MG63 (cell line): ENCODE measurements at places on chromosomes 2 and 18.

GRCh38 chr2:3777966-3778365 lies 74.6 kb downstream of the DCDC2C start:
- no peak for DNase-seq

DNA sequence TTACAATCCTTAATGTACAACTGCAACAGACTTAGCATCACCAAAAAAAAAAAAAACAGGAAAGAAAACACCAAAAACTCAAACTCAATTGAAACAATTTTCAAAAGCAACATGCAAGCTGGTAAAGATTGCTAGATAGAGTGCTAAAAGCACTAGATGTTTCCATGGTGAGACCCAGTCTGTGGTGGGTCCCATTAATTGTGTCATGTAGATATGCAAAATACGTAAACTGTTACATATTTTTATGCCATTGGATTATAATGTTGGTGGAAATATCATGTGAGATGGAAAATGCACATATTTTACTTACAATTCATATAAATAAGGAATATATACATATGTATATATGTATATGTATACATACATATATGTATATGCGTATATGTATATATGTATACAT lies 30.5 kb downstream of the CSRNP3 start:
- DNase-seq = no peak

DNA sequence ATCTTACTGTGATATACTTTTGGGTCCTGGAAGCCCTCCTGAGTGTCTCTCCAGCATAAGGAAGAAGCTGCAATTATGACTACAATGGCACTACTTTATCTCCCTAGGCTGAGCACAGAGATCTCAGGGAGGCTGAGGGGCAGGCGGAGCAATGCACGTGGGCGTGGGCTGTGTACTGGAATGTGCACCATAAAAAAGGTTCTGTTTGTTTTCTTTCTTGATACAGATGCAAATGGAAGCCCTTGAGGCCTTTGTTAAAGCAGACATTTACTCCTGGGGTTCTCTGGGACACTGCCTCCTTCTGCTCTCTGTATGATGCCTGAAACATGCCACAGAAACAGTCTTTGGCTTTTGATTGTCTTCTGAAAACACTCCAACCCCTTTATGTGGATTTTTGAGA lies 79.1 kb upstream of the DLX2 start:
- no peak for DNase-seq

- no peak for DNase-seq
These were observed 6.8 kb downstream of the ACTR1B start for GRCh38 chr2:97656905-97657587.

DNA sequence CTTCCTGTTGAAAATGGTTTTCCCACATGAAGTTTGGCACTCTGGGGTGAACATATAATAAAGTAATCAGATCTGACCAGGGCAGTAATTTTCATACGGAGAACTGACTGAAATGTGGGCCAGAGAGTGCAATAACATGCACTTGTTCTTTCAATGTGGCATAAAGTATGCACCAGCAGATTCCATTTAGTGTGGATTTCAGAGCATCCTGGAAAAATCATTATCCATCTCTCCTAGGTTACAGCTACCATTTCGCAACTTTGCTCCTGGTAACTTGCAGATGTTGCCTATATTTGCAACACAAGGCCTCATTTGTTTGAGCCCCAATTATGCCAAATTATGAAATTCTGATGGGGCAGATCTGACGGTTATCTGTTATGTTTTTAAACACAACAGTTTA lies 55.4 kb downstream of the COLEC12 start:
- DNase-seq = no peak

DNA sequence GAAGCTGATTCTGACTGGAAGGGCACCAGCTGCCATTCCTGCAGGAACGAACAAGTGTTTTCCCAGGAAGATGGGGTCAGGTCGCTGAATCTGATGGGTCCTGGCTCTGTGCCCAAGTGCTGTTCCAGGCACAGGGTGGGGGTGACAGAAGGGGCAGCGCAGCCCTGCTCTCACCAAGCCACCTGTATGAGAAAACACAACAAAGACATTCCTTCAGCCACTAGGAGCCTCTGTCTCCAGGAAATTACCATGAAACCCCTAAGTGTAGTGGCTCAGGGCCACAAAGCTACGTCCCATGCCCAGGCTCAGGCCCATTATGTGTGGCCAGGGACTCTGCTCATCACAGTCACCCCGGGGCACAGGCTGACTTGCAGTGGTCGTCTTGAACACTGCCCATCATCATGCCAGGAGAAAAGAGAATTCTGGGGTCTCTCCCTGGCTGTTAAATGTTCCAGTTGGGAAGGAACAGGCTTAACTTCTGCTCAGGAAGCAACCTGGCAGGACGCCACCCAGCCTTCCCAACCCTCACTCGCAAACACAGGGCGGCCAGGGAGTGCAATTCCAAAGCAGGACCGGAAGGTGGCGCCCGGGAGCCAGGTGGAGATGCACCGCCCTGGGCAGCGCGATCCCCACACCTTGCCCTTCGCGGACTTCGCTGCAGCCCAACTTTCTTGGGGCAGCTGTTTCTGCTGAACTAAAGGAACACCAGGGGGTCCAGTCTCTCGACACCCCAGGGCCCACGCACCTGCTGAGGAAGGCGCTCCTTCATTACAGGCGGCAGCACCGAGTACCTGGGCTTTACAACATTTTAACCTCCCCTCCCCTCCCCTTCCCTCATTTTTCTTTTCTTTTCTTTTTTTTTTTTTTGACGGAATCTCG lies 11.0 kb upstream of the SFTPB start:
- DNase-seq = peak; percentile 85

DNA sequence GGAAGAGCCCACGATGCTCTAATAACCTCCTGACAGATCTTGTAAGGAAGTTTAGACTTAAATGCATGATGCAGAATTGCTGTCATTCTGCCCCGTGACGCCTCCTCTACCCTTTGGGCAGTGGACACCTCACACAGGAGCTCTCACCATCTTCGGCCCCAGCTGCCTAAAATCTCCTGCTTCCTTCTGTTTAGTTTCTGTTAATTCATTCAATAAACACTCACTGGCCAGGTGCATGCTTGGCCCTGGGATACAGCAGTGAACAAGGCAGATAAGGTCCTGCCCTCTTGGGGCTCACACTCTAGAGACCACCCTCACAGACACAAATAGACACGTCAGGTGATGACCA lies 81.1 kb downstream of the SEPTIN10 start:
- no peak for DNase-seq

GRCh38 chr2:158741625-158742024 lies 53.5 kb upstream of the DAPL1 start:
- no peak for DNase-seq

DNA sequence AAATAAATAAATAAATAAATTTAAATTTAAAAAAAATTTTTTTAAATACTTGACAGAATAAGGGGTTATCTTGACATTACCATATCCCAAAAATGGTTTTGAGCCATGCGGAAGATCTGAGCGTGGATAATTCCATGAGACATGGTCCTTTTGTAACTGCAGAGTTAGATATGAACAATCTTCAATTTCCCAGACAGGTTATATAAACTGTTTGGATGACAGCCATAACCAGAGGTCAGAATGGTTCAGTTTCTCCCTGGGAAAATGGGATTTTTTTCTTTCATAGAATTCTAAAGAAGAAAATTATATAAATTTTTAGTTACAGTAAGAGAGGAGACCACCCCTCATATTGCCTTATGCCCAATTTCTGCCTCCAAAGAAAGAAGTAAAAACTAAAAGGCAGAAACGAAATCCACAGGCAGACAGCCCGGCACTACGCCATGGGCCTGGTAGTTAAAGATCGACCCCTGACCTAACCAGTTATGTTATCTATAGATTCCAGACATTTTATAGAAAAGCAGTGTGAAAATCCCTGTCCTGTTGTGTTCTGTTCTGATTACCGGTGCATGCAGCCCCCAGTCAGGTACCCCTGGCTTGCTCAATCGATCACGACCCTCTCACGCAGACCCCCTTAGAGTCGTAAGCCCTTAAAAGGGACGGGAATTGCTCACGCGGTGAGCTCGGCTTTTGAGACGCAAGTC lies 3.0 kb downstream of the GALM start:
- no peak for DNase-seq

GRCh38 chr18:58567453-58568196 lies 61.3 kb downstream of the ALPK2 start:
- DNase-seq = peak; percentile 74

GRCh38 chr18:45854036-45854586 lies 28.6 kb downstream of the SIGLEC15 start:
- no peak for DNase-seq

DNA sequence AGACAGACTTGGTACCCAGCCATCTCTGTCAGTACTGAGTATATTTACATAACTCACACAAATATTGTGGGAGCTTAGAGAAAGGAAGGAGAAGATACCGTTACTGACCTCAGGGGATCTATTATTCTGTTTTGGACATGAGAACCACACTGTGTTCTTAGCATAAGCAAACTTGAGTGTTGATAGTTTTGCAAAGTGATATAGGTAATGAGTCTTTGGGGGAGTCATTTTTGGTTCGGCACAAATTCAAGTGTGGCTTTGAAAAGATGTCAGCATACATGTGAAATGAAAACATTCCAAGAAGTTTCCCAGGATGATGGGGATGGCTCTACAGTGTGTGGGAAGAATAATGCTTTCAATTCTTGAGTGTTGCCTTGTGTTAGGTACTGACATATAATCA lies 24.1 kb downstream of the SMARCAL1 start:
- no peak for DNase-seq

DNA sequence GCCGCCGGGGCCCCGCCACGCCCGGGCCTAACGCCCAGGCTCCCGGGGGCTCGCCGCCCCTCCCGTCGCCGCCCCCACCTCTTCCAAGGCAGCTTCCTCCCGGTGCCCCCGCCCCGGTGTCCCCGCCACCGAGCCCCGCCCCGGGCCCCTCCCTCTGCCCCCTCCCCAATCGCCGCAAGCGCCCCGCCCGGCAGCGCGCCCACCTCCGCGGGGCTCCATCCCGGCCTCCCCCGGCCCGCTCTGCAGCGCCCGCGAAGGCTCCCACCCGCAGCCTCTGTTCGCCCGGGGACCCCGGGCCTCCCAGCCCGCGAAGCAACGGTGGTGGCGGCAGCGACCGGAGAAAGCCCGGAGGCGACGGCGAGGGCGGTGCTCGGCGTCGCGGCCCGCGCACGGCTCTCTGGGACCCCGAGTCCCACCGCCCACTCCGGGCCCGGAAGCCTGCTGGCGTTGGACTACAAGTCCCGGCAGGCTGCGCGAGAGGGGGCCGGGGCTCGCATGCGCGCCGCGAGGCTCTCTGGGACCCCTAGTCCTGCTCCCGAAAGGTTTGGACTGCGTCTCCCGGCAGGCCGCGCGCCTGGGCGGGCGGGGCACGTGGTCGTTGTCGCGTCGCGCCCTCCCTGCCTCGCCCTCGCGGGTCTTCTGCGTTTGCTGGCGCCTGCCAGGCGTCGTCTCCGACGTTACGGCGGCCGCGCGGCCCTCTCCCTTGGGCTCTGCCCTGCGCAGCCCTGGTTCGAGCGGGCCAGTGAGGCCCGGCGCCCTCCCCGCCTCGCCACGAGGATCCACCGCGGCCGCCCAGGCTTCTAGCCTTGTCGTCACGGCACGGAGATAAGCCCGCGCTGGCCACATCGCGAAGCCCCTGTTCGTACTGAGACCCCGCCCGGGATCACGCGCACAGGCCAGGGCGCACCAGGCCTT lies at the start of gene STK25:
STK25 (minus strand) TSS at position 345 of the 915 bp plus-strand sequence. CDS start 549 bp downstream, outside the sequence.
- DNase-seq = peak; percentile 99

GRCh38 chr2:143163499-143163898 lies 34.3 kb downstream of the ARHGAP15 start:
- no peak for DNase-seq

DNA sequence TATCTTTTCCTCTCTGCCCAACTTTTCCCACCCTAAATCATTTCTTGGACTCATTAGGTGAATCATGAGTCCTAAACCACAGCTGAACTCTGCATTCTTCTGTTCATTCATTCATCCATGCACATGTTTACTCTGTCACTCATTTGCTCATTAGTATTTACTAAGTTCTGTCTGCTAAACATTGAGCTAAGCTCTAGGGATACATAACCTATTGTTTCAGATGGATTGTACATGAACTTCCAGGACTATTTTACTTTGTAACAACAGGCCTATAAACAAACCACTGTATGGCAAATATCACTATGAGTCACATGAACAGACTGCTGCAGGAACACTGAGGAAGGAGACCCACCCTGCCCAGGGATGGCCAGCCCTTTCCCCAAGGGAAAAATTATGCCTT lies 14.6 kb upstream of the DYNC2LI1 start:
- DNase-seq = peak; percentile 17

DNA sequence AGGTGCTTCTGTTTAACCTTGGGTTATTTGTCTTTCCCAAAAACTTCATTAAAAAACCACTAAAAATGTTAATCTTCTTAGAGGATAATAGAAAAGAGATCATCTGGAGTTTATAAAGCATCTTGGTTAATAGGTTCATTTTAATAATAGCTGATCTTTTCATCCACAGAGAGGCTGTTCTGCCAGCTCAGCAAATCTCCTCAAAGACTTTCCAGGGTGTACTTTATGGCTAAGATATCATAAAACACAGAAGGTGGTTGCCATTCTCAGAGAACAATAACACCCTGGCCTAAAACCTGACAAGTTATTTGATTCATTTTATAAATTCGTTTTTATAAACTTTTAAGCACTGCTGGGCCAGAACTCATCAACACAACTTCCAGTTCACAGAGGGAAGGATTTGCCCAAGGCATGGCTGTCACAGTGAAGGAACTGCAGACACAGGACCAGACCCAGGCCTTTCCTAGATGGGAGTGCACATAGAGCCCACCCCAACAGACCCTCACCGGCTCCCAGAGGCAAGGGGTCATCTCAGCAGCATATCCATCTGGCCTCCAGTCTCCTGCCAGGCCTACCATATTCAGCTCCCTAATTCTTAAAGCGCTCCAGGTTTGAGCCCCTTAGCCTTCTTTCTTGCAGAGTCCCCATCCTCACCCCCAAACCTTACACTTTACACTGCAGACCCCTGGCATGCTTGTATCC lies 203.4 kb upstream of the RAB6C start:
- DNase-seq = no peak

- DNase-seq = no peak
These were observed 422.5 kb downstream of the METTL4 start for GRCh38 chr18:2148823-2149222.
